Lung (tissue), 17 donors: ENCODE measurements at places on chromosomes 5 and 9. TPM values are rescaled to one million over a fixed set of nuclear protein-coding genes. Genes with fewer than 3 reads are reported as not detected.

GRCh38 chr9:5643005-5643624, 14.2 kb downstream of the RIC1 start:
- H3K36me3 ChIP-seq, result no peaks in the 10 kb centered on the region
- H3K4me1 ChIP-seq, result no peaks in the 10 kb centered on the region
- H3K4me3 ChIP-seq, result no peak overlapping the region
- no peak overlapping the region for H3K27ac ChIP-seq

- H3K4me1 ChIP-seq, result no peaks in the 10 kb centered on the region
- DNase-seq, result no peak
- peak overlapping the region; percentile 46 for H3K27ac ChIP-seq
- no peaks in the 10 kb centered on the region for H3K27me3 ChIP-seq
- no peak overlapping the region for H3K4me3 ChIP-seq
Observed at GRCh38 chr5:141839015-141839513, 39.1 kb downstream of the PCDH1 start.

- H3K27me3 ChIP-seq, result no peaks in the 10 kb centered on the region
- peaks cover 6% of the 10 kb centered on the region for H3K4me1 ChIP-seq
- DNase-seq, result no peak
- H3K27ac ChIP-seq, result no peak overlapping the region
- H3K4me3 ChIP-seq, result no peak overlapping the region
Observed at GRCh38 chr5:74040811-74041491, 415.0 kb downstream of the ARHGEF28 start.

The TIMD4 gene
- total RNA-seq, result not detected

GRCh38 chr9:77753180-77753579, 105.1 kb upstream of the GNA14 start:
- no peaks in the 10 kb centered on the region for H3K27me3 ChIP-seq
- DNase-seq, result no peak
- no peaks in the 10 kb centered on the region for H3K36me3 ChIP-seq

GRCh38 chr5:51378448-51379330, 4.6 kb upstream of the ISL1 start:
- H3K27me3 ChIP-seq, result peaks cover 89% of the 10 kb centered on the region
- no peak overlapping the region for H3K4me3 ChIP-seq
- H3K4me1 ChIP-seq, result peaks cover 3% of the 10 kb centered on the region
- H3K27ac ChIP-seq, result no peak overlapping the region
- peak; percentile 59 for DNase-seq
- no peaks in the 10 kb centered on the region for H3K36me3 ChIP-seq

GRCh38 chr5:131795879-131796792, 681 bp downstream of the FNIP1 start:
- peak overlapping the region; percentile 98 for H3K27ac ChIP-seq
- H3K4me3 ChIP-seq, result peak overlapping the region; percentile 86
- peaks cover 5% of the 10 kb centered on the region for H3K4me1 ChIP-seq
- peak; percentile 71 for DNase-seq

DNA sequence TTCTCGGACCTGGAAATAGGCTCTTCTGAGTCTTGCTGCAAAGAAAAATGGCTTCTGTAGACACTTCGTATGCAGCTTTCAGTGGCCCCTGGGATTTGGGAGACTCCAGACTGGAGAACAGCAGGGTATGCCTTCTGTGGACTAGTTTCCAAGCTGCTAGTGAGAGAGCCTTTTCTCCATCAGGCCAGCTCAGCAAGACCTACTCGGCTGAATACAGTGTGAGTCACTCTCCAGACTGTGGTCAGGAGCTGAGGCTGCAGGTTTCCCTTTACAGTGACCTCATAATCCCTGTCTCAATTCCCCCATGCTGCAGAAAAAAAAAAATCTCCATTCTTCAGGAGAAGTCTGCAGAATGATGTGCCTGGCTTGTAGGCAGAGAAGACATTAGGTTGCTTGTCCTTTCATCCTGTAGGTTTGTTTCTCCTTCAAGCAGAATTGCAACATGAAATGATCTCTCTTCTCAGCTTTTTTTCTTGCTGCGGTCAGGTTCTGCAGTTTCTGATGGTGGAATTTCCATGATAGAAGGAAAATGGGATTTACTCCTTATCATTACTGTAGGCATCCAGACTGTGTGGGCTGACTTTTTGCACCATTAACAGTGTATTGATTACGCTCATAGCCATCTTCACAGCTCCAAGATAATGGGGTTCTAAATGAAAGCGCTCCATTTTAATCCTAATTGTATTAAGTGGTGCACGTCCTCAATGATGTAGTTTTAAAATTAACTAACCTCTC, 78.3 kb upstream of the TNFSF8 start:
- no peaks in the 10 kb centered on the region for H3K4me1 ChIP-seq
- H3K36me3 ChIP-seq, result no peaks in the 10 kb centered on the region
- no peaks in the 10 kb centered on the region for H3K27me3 ChIP-seq
- no peak for DNase-seq
- H3K27ac ChIP-seq, result no peak overlapping the region
- no peak overlapping the region for H3K4me3 ChIP-seq

DNA sequence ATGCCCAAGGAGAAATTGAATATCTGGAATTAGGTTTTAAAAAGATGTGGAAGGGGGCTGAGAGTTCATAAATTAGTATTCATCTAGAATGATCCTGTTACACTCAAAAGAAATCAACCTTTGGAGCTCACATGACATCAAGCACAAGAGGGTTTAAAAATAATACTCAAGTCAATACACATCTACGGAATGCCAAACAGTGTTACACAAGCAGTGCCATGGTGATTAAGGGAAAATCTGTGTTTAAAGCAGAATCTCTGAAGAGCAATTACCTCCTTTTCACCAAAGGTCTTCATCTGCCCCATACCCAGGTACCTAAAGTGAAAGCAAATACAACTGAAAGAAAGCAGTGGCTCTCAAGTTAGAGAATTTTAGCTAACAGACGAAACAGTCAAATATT, 261.6 kb downstream of the NFIB start:
- no peaks in the 10 kb centered on the region for H3K4me1 ChIP-seq
- no peak for DNase-seq
- no peak overlapping the region for H3K27ac ChIP-seq
- H3K27me3 ChIP-seq, result no peaks in the 10 kb centered on the region
- no peaks in the 10 kb centered on the region for H3K36me3 ChIP-seq

The ANKRD55 gene
- total RNA-seq, result 0.37 TPM

The NEK6 gene
- total RNA-seq, result 86.2 TPM

- H3K4me3 ChIP-seq, result no peak overlapping the region
- DNase-seq, result peak; percentile 31
- no peaks in the 10 kb centered on the region for H3K36me3 ChIP-seq
- H3K27me3 ChIP-seq, result no peaks in the 10 kb centered on the region
Observed at GRCh38 chr5:68521776-68522175, 306.2 kb downstream of the PIK3R1 start.

- H3K27ac ChIP-seq, result no peak overlapping the region
- no peaks in the 10 kb centered on the region for H3K27me3 ChIP-seq
- no peak for DNase-seq
- H3K4me3 ChIP-seq, result no peak overlapping the region
- H3K4me1 ChIP-seq, result peaks cover 28% of the 10 kb centered on the region
- no peaks in the 10 kb centered on the region for H3K36me3 ChIP-seq
Observed at GRCh38 chr5:172648755-172649154, 7.7 kb downstream of the NEURL1B start.

DNA sequence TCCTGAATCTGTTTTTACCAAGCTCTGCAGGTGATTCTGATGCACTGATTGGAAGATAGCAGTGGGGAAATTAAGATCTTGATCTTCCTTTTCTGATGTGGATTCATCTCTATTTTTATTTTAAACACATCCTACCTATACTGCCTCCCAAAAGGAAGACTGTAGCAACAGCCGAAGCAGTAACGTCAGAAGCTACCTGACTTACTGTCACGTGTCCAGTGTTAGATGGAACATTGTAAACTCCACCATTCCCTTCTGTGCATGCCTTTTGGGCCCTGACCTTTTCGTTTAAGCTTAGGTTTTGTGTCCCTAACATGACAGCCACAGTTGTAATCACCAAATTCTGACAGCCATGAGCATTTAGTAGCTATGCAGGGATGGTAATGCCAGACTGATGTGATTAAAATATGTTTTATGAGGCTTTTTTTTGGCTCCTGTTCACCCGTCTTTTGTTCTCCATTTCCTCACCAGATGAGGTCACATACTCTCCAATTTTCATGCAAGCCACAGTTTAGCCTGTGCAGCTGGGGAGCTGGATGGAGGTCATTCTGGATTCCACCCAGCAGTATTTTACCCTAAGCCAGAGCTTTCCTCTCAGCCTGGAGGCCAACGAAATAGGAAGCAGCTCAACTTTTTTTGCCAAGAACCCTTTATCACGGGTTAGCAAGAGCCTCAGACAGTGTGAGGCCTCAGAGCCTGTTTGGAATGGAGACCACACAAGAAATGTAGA, 15.6 kb upstream of the FOXD1 start:
- no peak overlapping the region for H3K4me3 ChIP-seq
- DNase-seq, result peak; percentile 87
- H3K27ac ChIP-seq, result no peak overlapping the region
- peaks cover 10% of the 10 kb centered on the region for H3K4me1 ChIP-seq
- H3K27me3 ChIP-seq, result peaks cover 2% of the 10 kb centered on the region
- no peaks in the 10 kb centered on the region for H3K36me3 ChIP-seq

The LIFR gene
- 345 TPM for total RNA-seq

The PDGFRB gene
- total RNA-seq, result 110 TPM

The PCDHA9 gene
- 0.68 TPM for total RNA-seq

- no peak for DNase-seq
- H3K27me3 ChIP-seq, result no peaks in the 10 kb centered on the region
- no peak overlapping the region for H3K4me3 ChIP-seq
Observed at GRCh38 chr9:89428901-89429890, 68.7 kb downstream of the SEMA4D start.

The ACTBL2 gene
- total RNA-seq, result not detected

DNA sequence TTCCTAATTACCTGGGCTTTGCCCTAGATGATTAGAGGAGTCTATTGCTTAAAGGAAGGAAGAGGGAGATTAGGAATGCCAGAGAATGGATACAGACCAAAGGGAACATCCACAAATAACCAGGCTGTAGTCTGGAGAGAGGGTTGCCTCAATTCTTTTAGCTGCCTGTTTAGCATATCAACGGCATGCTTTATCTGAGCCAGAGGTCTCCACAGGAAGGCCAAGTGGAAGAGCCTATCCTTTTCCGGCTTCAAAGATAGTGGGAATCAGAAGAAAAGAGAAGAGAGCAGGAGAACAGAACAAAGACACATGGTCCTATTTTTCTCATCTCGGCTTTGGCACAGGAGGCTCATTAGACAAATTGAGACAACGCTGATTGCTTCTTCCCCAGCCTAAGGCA, 142.4 kb downstream of the NMUR2 start:
- H3K27me3 ChIP-seq, result no peaks in the 10 kb centered on the region
- no peaks in the 10 kb centered on the region for H3K4me1 ChIP-seq
- H3K36me3 ChIP-seq, result no peaks in the 10 kb centered on the region
- H3K27ac ChIP-seq, result no peak overlapping the region

GRCh38 chr9:83649515-83649914, 26.6 kb downstream of the IDNK start:
- H3K27ac ChIP-seq, result no peak overlapping the region
- no peaks in the 10 kb centered on the region for H3K4me1 ChIP-seq
- H3K36me3 ChIP-seq, result peaks cover 22% of the 10 kb centered on the region
- no peak overlapping the region for H3K4me3 ChIP-seq
- no peaks in the 10 kb centered on the region for H3K27me3 ChIP-seq

- no peak for DNase-seq
Observed at GRCh38 chr5:169216866-169217265, 84.1 kb downstream of the SLIT3 start.

The BHMT2 gene
- total RNA-seq, result 4.6 TPM

DNA sequence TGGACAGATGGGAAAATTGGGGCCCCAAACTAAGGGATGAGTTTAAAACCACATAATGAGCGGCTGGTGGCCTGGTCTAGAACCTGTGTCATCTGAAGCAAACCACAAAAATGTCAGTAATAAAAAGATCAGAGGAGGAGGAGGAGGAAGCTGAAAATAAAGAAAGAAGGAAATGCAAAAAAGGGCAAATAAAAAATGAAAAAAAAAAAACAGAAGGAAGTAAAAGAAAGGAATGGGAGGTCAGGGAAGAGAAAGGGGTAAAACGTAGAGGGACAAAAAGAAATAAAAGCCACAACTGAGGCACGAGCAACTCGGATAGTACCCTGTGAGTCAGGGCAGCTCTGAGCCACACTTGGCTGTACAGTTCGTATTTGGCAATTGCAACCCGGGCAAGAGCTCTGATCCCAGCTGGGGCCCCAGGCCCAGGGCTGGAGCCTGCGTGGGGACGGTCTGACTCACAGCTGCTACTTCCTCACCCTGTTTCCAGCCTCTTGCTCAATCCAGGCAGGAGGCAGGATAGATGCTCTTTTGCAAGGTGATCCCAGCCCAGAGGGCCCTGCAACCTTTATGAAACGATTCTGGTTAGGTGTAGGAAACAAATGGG, 137.9 kb upstream of the TRIM32 start:
- H3K36me3 ChIP-seq, result no peaks in the 10 kb centered on the region
- H3K4me3 ChIP-seq, result no peak overlapping the region
- no peak overlapping the region for H3K27ac ChIP-seq
- DNase-seq, result peak; percentile 38

- H3K27ac ChIP-seq, result no peak overlapping the region
- no peaks in the 10 kb centered on the region for H3K36me3 ChIP-seq
- no peak overlapping the region for H3K4me3 ChIP-seq
- DNase-seq, result no peak
Observed at GRCh38 chr5:157862183-157862851, 3.4 kb upstream of the CLINT1 start.

The ADGRD2 gene
- not detected for total RNA-seq

DNA sequence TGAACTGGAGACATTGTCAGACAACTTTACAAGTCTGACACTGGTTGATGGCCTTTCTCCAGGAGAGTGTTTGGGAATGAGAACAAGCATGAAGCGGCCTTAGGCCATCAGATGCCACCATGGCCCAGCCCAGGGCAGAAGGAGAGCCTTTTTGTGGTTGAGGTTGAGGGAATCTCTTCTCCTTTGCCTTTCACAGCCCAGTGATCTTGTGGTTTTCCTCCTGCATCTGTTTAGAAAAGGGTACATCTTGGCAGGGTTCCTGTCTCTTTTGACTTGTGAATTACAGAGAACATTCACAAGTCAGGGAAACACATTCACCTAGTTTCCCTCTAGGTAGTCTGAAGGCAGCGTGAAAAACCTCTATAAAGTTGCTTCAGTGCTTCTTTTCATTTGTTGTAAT, 27.5 kb downstream of the DMRT2 start:
- H3K27ac ChIP-seq, result no peak overlapping the region
- no peaks in the 10 kb centered on the region for H3K4me1 ChIP-seq
- H3K4me3 ChIP-seq, result no peak overlapping the region
- DNase-seq, result no peak
- H3K36me3 ChIP-seq, result no peaks in the 10 kb centered on the region

GRCh38 chr9:115106642-115107041, 11.3 kb downstream of the TNC start:
- H3K4me1 ChIP-seq, result peaks cover 10% of the 10 kb centered on the region
- no peaks in the 10 kb centered on the region for H3K27me3 ChIP-seq
- H3K27ac ChIP-seq, result no peak overlapping the region
- no peak overlapping the region for H3K4me3 ChIP-seq
- no peaks in the 10 kb centered on the region for H3K36me3 ChIP-seq

- no peak overlapping the region for H3K27ac ChIP-seq
- H3K27me3 ChIP-seq, result no peaks in the 10 kb centered on the region
Observed at GRCh38 chr5:119316086-119316485, 39.7 kb upstream of the TNFAIP8 start.
